T-helper 2 cell treated with Interferon-gamma antibody and Interleukin-4, amounts not matched to agents 5 μg/mL and 100 μg/mL, for 36 hours (primary cell): ENCODE measurements at places on chromosomes 13 and 19.

- no peaks in the 10 kb centered on the region for H3K27me3 ChIP-seq
- DNase-seq, result no peak
- peaks cover 9% of the 10 kb centered on the region for H3K4me1 ChIP-seq
- H3K36me3 ChIP-seq, result peaks cover 24% of the 10 kb centered on the region
Observed at GRCh38 chr19:10316229-10317044, 622 bp upstream of the FDX2 start.

- H3K4me1 ChIP-seq, result peaks cover 7% of the 10 kb centered on the region
- DNase-seq, result peak; percentile 52
- H3K36me3 ChIP-seq, result no peaks in the 10 kb centered on the region
- peaks cover 3% of the 10 kb centered on the region for H3K27me3 ChIP-seq
- H3K4me3 ChIP-seq, result no peak overlapping the region
Observed at GRCh38 chr19:6551607-6552450, 21.0 kb downstream of the TNFSF9 start.

DNA sequence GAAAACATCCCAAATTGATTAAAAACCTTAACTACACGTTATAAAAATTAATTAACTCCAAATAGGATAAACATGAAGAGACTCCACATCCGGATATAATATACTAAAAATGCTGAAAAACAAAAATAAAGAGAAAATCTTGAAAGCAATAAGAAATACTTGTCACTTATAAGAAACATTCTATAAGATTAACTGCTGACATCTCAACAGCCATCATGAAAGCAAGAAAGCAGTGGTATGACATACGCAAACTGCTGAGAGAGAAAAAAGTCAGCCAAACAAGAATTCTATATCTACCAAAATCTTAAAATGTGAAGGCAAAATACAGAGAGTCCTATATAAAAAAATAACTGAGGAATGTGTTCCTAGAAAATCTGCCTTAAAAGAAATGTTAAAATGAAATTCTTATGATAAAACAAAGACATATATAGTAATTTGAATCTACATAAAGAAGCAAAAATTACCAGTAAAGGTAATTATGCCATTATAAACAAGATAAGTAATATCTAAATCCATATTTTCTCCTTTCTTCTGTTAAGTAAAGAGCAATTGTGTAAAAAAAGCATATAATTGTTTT lies 1851.1 kb downstream of the PCDH9 start:
- DNase-seq, result no peak
- no peak overlapping the region for H3K4me3 ChIP-seq
- H3K36me3 ChIP-seq, result no peaks in the 10 kb centered on the region
- no peak overlapping the region for H3K27ac ChIP-seq

DNA sequence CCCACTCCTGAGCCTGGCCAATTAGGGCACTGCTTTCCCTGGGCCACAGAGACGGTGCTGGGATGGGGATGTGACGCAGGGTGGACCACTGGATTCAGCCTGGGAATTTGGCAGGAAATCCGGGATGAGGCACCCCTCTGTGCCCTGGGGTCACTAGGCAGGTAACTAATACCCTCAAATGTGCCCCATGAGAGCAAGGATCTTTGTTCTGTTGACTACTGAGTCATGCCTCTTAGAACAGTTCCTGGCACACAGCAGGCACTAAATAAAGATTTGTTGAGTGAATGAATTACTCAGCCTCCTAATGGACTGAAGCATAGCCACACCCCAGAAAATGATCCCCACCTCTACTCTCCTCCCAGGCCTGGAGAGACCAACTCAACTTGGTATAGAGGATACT lies 15.9 kb downstream of the OPA3 start:
- H3K4me1 ChIP-seq, result peaks cover 6% of the 10 kb centered on the region
- no peak for DNase-seq
- no peaks in the 10 kb centered on the region for H3K27me3 ChIP-seq
- no peak overlapping the region for H3K27ac ChIP-seq
- no peaks in the 10 kb centered on the region for H3K36me3 ChIP-seq
- H3K4me3 ChIP-seq, result no peak overlapping the region

DNA sequence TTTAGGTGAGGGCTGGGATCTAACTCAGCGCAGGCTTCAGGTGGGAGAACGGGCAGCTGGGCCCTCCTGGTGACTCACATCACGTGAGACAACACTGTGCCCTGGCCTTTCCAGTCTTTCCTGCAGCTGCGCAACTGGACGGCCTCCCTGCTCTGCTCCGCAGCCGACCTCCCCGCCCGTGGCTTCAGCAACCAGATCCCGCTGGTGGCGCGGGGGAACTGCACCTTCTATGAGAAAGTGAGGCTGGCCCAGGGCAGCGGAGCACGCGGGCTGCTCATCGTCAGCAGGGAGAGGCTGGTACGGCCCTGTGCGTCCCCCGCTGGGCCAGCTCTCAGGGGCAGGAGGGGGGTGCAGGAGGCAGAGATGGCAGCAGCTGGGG lies 8.8 kb downstream of the SPPL2B start:
- no peak for DNase-seq
- no peaks in the 10 kb centered on the region for H3K27me3 ChIP-seq
- H3K27ac ChIP-seq, result no peak overlapping the region
- H3K4me1 ChIP-seq, result peaks cover 6% of the 10 kb centered on the region
- H3K36me3 ChIP-seq, result peaks cover 11% of the 10 kb centered on the region
- no peak overlapping the region for H3K4me3 ChIP-seq

- H3K4me3 ChIP-seq, result peak overlapping the region; percentile 85
- H3K27me3 ChIP-seq, result peaks cover 42% of the 10 kb centered on the region
- H3K36me3 ChIP-seq, result no peaks in the 10 kb centered on the region
Observed at GRCh38 chr19:45468803-45469131, 971 bp downstream of the FOSB start.

DNA sequence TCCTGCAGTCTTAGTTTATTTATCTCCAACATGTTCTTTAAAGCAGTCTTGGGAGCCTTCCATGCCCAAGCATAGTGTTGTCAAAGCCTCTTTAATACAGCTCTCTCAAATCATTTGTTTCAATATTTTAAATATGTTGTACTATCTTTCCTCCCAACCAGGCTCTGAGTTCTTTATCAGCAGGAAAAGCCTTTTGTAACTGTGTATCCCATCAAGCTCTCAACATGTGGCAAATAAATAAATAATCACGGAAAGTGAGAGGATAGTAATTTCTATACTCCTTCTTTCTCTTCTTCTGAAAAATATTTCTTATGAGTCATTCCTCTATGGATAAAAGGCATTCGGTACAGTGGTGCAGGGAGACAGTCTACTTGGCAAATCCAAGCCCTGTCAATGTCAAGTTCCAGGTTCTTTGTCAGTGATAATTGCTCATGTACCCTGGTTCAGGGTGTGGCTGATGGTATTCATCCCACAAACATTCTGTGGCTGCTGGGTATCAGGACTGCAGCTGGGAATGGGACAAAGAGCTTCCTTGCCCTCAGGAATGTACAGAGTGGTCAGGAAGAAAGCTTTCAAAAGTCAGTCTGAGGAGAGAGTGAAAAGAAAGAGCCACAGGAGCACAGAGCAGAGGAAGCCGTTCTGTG lies 384.3 kb downstream of the EFNB2 start:
- no peak for DNase-seq
- no peaks in the 10 kb centered on the region for H3K27me3 ChIP-seq
- H3K36me3 ChIP-seq, result no peaks in the 10 kb centered on the region
- H3K4me3 ChIP-seq, result no peak overlapping the region

DNA sequence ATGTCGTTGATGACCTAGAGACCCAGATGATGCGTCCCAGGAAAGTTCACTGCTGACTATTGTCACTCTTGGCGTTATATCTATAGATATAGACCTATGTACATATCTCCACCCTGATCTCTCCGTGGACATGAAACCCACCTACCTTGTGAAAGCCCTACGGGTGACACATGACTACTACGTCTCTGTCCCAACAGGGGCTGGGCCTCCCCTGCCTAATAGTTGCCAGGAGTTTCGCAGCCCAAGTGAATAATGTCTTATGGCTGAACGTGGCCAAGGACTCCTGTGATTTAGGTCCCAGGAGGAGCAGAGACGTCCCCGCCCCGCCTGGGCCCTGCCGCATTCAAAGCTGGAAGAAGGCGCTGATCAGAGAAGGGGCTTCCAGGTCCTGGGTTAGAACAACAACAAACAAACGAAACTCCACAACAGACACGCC lies 4.9 kb upstream of the POU4F1 start:
- H3K4me1 ChIP-seq, result peaks cover 15% of the 10 kb centered on the region
- no peak for DNase-seq
- peaks cover 87% of the 10 kb centered on the region for H3K27me3 ChIP-seq
- peak overlapping the region; percentile 4 for H3K27ac ChIP-seq

DNA sequence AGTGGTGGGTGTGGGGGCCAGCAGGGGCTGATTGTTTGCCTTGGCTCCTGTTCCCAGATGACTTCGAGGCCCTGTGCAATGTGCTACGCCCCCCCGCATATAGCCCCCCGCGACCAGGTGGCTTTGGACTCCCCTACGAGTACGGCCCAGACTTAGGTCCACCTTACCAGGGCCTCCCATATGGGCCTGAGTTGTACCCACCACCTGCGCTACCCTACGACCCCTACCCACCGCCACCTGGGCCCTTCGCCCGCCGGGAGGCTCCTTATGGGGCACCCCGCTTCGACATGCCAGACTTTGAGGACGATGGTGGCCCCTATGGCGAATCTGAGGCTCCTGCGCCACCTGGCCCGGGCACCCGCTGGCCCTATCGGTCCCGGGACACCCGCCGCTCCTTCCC lies 25.7 kb downstream of the LTBP4 start:
- no peaks in the 10 kb centered on the region for H3K27me3 ChIP-seq
- no peak for DNase-seq
- H3K4me3 ChIP-seq, result no peak overlapping the region
- no peak overlapping the region for H3K27ac ChIP-seq
- peaks cover 9% of the 10 kb centered on the region for H3K4me1 ChIP-seq

DNA sequence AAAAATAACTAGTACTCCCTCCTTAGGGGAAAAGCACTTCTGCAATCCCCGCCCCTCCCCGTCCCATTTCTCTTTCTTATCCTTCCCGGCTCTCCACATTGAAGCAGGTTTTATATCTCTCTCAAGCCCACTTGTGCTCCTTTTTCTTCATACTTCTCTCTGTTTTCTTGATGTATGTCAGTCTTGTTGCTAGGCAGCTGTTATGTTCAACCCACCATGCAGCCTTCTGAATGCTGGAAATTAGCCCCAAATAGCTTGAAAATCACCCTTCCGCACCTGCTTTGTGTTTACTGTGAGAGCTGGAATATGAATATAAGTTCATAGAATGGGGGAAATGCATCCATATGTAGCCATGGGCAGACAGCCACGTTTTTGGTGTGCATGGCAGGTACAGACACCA lies 461.4 kb downstream of the MYO16 start:
- no peak overlapping the region for H3K27ac ChIP-seq
- no peaks in the 10 kb centered on the region for H3K36me3 ChIP-seq
- no peak overlapping the region for H3K4me3 ChIP-seq
- H3K4me1 ChIP-seq, result no peaks in the 10 kb centered on the region
- H3K27me3 ChIP-seq, result no peaks in the 10 kb centered on the region
